ENCODE measurements at places on chromosomes 1 and 21.

DNA sequence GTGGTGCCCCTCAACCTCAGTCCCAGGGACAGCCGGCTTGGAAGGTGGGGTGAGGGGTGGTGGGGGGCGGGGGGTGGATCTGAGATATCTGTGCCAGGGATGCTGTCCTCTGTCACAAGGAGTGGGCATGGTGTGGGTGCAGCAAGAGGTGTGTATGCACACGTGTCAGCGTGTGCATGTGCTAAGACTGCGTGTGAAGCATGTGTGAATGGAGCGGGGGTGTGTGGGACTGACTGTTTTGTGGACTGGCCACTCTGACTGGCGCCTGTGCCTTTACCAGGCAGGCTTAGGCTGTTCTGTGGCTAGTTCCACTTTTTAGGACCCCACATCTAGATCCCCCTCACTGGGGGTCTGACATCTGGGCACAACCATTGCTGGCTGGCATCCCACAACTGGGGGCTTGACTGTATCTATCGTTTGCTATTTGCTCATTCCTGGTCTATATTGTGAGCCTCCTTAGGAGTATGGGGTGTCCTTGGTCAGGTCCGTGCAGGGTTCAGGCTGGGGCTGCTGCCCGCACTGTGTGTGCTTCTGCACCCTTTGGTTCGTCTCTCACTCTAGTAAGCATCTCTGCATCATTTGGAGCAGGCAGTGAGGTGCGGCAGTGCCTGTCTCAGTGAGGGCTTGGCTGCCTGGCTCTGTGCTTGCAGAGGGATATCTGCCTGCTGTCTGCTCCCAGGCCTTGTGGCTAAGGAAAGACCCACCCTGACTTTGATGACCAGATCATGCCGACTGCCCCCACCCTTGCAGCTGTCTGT, 1.9 kb downstream of the AMPD2 start:
- no peak for DNase-seq

GRCh38 chr1:35707601-35708440, 10.9 kb downstream of the C1orf216 start:
- no peak for DNase-seq

- DNase-seq, result peak; percentile 51
Measured at GRCh38 chr1:240092301-240093119, 827 bp downstream of the FMN2 start.

DNA sequence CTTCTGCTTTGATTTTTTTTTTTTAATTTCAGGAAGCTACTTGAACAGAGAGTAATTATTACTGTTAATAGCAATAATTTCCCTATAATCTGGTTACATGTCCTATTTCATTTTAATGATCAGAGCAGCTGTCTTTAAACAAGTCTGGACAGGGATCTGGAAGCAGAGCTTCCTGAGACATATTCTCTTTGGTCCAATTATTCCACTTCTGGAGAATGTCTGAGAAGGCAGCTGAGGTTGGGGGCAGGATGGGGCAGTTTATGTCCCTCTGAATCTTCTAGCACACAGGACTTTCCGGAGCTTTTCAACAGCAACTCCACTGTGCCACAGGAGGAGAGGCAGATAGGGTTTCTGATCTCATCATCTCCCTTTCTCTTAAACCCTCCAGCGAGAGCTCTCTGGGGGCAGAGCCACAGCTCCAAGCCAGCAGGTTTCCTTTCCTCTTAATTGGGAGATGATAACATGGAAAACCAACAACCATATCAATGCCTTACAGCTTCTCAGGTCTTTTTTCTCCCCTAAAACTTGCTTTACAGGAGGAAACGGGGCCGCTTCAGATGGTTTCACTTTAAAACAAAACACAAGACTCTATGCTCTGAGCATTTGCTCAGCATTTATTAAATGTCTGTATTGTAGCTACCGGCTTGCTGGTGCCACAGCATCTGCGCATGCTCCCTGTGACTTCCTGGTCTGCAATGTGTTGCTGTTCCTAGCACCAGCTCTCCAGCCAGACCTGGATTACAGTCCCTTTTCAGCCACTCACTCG, 425.7 kb upstream of the USP24 start:
- no peak for DNase-seq
